ENCODE measurements at places on chromosomes 3 and 15.
A peak's percentile ranks its signal among the peaks of the same experiment; 100 is the strongest.

- no peak for DNase-seq
Measured at GRCh38 chr15:49225572-49226281, 55.7 kb downstream of the GALK2 start.

DNA sequence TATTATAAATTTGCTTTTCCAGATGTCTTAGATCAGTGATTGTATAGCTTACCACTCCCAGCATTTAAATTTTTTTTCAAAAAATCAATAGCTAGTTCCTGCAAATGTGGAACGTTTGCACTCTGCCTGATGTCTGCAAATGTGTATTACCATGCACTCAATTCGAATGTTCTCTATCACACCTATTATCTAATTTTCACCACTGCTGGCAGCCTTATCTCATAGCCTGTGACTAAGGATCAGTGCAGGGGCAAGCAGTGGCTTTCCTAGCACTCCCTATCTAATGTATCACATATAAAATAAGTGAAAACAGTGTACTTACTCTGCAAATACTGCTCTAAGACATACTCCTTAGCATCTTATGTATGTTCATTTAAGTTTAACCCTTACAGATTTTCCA lies 196.3 kb upstream of the PLSCR5 start:
- peak; percentile 38 for DNase-seq

- DNase-seq: no peak
Measured at GRCh38 chr15:62857411-62857853, 185.1 kb upstream of the TPM1 start.

- no peak for DNase-seq
Measured at GRCh38 chr3:150840802-150841515, 64.3 kb downstream of the MINDY4B start.

GRCh38 chr3:86801921-86802320 lies 189.0 kb downstream of the VGLL3 start:
- DNase-seq: no peak

DNA sequence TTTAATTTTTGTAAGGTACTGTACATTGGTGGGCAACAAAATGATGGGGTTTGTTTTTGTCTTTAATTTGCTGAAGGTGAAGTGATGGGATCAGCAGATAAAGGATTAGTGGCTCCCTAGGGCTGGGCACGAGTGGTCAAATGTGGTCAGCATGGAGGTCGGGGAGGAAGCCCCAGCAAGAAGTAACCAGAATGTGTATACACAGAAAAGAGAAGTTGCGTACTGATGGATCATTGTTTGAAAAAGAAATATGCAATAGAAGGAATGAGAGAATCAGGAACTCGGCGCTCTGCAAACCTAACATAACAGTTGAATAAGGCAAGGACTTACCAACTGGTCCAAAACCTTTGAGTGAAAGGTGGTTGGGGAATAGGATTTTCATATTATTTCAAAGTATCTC lies 1.5 kb downstream of the TMOD2 start:
- no peak for DNase-seq

DNA sequence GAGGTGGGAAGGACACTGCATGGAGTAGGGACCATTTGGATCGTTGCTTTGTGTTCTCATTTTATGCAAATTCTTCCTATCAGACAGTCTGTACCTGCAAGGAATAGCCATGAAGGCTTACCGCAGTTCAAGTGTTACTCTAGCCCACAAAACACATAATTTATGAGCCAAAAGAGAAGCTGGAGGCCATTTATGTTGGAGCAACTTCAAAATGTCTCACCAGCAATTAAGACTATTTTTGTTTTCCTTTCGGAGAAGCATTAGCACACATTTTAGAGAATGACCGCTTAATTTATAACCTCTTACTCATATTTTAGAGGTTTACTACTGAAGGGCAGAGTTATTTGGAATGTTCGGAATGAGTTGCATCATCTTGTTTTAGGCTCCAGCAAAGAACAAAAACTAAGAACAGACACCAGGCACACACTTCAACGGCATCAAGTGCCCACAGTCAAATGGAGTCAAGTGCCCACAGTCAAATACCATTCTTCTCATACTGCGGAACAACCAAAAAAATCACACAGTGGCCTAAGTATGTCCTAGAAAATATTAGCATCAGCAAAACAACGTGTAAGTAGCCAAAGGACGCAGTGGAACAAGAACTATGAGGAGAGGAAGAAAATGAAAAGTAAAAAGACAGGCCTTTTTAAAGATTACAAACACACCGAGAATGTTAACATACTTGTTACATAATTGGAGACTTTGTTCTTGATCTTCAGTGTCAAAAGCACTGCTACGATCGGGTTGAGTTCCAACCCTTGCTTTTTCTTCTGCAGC lies 17.5 kb upstream of the GOLGA8J start:
- DNase-seq: peak; percentile 37

GRCh38 chr3:52874160-52874701 lies 23.1 kb downstream of the STIMATE start:
- no peak for DNase-seq

- no peak for DNase-seq
Measured at GRCh38 chr3:123275691-123276090, 73.9 kb downstream of the SEC22A start.

DNA sequence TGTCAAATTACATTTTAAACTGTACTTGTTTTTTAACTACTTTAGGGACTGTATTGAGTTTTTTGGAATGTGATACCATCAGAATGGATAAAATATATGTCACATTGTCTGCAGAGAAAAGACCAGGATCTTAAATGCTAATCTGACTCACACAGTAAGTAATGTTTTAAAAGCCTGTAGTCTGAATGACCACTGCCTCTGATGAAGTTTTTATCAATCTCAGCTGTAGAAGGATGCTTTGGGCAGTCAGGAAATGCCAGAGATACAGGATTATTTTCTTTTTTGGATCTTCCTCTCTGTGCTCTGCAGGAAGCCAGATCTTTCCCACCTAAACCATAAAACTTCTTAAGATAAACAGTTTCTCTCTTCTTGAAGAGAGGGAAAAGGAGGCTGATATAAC lies 73.1 kb upstream of the PRTG start:
- DNase-seq: no peak

DNA sequence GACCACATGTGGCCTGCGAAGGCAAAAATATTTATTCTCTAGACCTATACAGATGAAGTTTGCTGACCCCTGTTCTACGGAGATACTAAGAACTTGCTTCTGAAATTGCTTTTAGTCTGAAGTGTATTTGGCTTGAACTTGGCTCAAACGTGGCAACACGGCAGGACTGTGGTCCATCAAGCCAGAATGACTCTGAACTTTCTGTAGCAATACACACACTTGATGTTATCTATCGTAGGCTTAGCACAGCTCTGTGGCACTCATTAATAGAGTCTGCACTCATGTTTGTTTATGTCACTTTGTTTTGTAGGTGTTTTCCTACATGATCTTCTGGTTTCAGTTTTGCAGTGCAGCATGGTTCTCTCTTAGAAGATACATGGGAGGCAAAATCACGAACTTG lies 298.1 kb downstream of the ADAMTS17 start:
- no peak for DNase-seq

GRCh38 chr3:29697989-29698388 lies 417.1 kb downstream of the RBMS3 start:
- no peak for DNase-seq

GRCh38 chr3:94011233-94011711 lies 17.1 kb downstream of the STX19 start:
- DNase-seq: no peak

DNA sequence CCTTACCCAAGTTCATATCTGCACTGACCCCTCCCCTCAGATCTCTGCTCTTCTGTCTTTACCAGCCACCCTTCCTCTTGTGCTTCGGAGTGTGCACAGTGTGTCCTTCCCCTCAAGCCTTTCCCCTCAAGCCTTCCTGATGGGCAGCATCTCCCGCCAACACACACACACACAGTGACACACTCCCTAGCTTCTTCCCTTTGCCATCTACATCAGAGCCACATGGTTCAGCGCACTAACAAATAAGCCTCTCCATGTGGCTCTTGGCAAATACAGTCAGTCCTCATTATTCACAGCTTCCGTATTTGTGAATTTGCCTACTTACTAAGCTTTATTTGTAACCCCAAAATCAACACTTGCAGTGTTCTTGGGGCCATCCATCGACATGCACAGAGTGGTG lies 37.5 kb downstream of the SH3BP5 start:
- no peak for DNase-seq

GRCh38 chr15:81882504-81882903 lies 163.3 kb downstream of the MEX3B start:
- DNase-seq: no peak

- DNase-seq: no peak
Measured at GRCh38 chr3:31880020-31880419, 101.0 kb downstream of the OSBPL10 start.

- DNase-seq: no peak
Measured at GRCh38 chr3:46065750-46066256, 38.5 kb upstream of the XCR1 start.

GRCh38 chr3:6108957-6109356 lies 752.0 kb upstream of the GRM7 start:
- DNase-seq: no peak

- no peak for DNase-seq
Measured at GRCh38 chr15:92533298-92533697, 122.3 kb downstream of the FAM174B start.

DNA sequence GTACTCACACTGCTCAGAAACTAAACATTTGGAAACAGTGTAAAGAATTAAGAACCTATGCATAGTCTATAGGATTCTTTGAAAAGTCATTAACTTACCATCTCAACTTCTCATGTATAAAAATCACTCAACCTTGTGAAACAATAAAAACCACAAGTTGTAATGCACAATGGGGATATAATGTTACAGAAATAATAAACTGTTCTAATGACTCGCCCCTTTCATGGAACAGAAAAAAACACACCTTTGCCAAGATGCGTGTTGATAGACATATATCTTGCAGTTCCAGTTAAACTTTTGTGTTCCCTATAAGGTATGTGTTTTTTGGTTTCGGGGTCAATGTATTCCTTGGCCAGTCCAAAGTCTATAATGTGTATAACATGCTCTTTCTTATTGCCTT lies 50.8 kb upstream of the PPIB start:
- no peak for DNase-seq

- DNase-seq: peak; percentile 91
Measured at GRCh38 chr3:128497305-128498126, 4.5 kb upstream of the GATA2 start.

DNA sequence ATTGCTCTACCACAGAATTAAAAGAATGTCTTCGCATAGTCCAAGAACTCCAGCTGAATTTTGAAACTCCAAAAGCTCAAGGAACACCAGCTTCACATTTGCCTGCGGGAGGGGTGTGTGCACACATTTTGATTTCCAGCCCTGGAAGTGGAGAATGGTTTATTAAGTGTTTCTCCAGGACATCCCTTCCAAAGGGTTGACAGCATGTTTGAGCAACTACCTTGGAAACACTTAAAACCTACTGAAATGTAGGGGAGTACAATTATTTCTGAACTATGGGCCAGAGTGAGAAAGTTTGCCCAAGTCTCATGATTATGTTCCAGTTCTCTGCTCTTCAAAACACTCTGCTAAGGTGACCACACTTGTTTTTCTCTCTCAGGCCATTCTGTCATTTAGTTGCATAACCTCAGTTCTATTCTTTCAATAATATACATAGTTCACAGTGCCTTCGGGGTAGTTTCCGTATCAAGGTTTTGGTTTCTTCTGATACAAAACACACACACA lies 7.9 kb downstream of the ACP3 start:
- DNase-seq: no peak

DNA sequence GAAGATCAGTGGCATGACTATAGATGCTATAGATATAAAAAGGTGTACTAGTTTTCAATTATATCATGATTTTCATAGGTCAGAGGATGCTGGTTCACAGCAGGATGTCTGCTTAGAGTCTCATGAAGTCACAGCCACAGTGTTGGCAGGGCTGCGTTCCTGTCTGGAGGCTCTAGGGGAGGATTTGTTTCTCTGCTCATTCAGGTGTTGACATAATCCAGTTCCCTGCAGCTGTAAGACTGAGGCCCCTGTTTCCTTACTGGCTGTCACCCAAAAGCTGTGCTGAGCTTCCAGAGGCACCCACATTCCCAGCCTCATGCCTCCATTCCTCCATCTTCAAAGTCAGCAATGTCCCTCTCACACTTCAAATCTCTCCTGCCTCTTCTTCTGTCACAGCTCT lies 170.7 kb downstream of the OCA2 start:
- no peak for DNase-seq

GRCh38 chr3:112813723-112814171 lies 32.9 kb downstream of the CD200R1L start:
- peak; percentile 28 for DNase-seq

DNA sequence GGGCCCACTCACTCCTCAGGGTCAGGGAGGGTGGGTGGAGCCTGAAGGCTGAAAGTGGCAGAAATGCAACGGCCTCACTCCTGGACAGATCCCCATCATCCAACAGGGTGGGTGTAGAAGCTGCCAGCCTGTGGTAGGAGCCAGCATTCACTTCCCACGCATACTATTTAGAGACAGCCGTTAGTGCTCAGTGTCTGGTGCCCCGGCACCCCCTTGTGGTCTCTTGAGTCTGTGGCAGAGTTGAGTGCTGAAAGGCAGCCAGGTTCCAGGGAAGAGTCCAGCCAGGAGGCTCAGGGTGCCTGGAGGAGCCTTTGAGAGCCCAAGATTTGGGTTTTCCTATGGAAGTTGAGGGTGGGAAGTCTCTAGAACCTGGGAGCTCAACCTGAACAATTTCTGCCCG lies 2.1 kb upstream of the GNAT1 start:
- peak; percentile 21 for DNase-seq

DNA sequence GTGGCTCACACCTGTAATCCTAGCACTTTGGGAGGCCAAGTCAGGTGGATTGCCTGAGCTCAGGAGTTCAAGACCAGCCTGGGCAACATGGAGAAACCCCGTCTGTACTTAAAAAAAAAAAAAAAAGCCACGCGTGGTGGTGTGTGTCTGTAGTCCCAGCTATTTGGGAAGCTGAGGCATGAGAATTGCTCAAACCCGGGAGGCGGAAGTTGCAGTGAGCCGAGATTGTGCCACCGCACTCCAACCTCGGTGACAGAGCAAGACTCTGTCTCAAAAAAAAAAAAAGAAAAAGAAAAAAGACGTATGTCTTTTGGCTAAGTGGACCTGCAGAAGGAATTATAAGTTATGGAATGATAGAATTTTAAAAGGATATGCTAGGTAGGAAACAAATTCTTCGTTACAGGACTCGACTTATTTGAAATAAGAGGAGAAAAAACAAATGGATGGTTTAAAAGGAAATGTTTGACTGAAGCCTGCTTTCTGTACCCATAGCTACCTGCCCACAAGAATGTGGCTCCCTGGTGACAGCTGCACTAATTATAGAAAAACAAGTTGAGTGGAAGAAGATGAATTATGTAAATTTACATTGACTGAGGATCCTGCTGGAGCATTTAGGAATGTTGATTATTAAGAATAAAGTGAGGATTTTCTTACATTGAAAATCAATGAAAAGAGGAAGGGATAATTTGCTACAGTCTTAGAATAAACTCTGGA lies 36.0 kb upstream of the SKIL start:
- peak; percentile 40 for DNase-seq
